Iris pigment epithelial cell (primary cell): ENCODE measurements at places on chromosomes 4 and X.

- no peak for DNase-seq
These were observed 67.4 kb upstream of the EPHA5 start for GRCh38 chr4:65737672-65738071.

- peak; percentile 52 for DNase-seq
These were observed 105.0 kb downstream of the SHROOM3 start for GRCh38 chr4:76539979-76540378.

GRCh38 chr4:68831642-68832041 lies 15.8 kb downstream of the UGT2B10 start:
- DNase-seq: no peak

- no peak for DNase-seq
These were observed 141.0 kb downstream of the ARHGAP24 start for GRCh38 chr4:85615952-85616351.

- no peak for DNase-seq
These were observed 10.2 kb upstream of the ADH1C start for GRCh38 chr4:99362768-99363167.

- DNase-seq: peak; percentile 27
These were observed 178.0 kb downstream of the PALLD start for GRCh38 chr4:168674866-168675265.

DNA sequence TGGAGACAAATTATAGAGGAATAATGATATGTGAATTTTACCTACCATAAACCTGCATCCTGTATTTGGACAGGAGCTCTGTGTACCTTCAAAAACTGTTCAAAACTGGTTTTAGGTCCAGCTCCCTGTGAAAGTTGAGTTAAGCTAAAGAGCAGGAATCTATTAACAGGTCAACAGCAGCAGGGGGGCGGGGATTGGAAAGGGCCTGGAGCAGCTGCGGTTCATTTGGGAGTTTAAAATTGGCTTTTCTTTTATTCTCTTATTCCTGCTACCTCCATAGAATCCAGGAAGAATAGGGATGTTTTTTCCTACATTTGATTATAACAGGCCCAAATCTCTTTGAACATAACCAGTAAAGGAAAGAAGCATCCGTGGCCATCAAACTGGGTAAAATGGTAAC lies 23.8 kb downstream of the SHROOM3 start:
- DNase-seq: peak; percentile 4

- DNase-seq: peak; percentile 98
These were observed 96.8 kb downstream of the PDLIM5 start for GRCh38 chr4:94548571-94548970.

- DNase-seq: peak; percentile 31
These were observed 102.9 kb upstream of the PAQR3 start for GRCh38 chr4:79042079-79042674.

GRCh38 chr4:110878956-110879355 lies 256.1 kb upstream of the PITX2 start:
- no peak for DNase-seq

- no peak for DNase-seq
These were observed 370.8 kb downstream of the FSTL5 start for GRCh38 chr4:161792991-161793390.

- peak; percentile 65 for DNase-seq
These were observed 59.5 kb upstream of the KDR start for GRCh38 chr4:55184600-55185523.

GRCh38 chrX:45524805-45525204 lies 324.1 kb upstream of the DIPK2B start:
- no peak for DNase-seq

GRCh38 chr4:42560467-42560861 lies 96.4 kb downstream of the ATP8A1 start:
- no peak for DNase-seq

GRCh38 chr4:114383721-114384120 lies 214.9 kb upstream of the UGT8 start:
- peak; percentile 93 for DNase-seq

DNA sequence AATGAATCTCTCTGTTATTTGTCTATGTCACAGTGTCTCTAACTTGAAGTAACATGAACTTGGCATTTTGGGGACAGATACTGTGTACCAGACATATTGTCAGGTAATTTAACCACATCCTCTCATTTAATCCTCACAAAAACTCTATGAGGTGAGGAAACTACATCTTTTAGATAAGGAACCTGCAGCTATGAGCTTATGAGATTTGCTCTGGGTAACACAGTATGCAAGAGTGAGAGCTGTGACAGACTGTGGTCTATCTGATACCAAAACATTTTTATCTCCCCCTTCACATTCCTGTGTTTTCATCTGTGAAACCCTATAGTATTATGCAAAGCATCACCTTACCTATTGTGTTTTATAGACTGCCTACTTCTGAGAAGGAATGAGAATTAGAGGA lies 58.4 kb upstream of the HS3ST1 start:
- no peak for DNase-seq

GRCh38 chr4:38237139-38237538 lies 276.9 kb downstream of the PTTG2 start:
- peak; percentile 68 for DNase-seq
